ENCODE measurements at places on chromosomes 4 and X. TPM values are rescaled to one million over a fixed set of nuclear protein-coding genes. Genes with fewer than 3 reads are reported as not detected.

Gene ANK2
- 350 TPM for total RNA-seq

Gene FDCSP
- total RNA-seq: not detected

Gene RAPGEF2
- total RNA-seq: 42.2 TPM

DNA sequence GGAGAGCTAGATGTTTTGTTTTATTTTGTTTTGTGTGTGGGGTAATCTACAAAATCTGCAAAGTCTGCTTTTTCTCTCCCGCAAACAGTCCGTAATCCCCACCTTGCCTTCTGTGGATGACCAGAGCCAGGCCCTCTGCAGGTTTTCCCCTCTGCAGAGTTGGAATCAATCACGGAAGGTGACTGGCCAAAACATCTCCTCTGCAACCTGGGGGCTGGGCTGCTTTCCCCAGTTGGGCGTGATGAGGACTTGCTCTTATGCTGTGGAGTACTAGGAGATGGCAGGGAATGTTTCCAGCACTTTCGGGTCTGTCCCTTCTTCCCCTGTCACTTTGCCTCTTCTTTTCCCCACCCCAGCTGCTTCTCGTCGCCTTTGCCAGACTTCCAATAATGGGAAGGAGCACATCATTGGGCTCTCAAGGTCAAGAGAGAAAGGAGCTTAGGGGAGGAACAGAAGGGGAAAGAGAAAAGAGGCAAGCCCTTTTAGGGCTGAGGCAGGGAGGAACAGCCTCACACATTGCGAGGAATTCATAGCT, 1.1 kb downstream of the TMEM35A start:
- no peak for DNase-seq

- DNase-seq: no peak
Observed at GRCh38 chrX:2398064-2398656, 102.6 kb downstream of the DHRSX start.

DNA sequence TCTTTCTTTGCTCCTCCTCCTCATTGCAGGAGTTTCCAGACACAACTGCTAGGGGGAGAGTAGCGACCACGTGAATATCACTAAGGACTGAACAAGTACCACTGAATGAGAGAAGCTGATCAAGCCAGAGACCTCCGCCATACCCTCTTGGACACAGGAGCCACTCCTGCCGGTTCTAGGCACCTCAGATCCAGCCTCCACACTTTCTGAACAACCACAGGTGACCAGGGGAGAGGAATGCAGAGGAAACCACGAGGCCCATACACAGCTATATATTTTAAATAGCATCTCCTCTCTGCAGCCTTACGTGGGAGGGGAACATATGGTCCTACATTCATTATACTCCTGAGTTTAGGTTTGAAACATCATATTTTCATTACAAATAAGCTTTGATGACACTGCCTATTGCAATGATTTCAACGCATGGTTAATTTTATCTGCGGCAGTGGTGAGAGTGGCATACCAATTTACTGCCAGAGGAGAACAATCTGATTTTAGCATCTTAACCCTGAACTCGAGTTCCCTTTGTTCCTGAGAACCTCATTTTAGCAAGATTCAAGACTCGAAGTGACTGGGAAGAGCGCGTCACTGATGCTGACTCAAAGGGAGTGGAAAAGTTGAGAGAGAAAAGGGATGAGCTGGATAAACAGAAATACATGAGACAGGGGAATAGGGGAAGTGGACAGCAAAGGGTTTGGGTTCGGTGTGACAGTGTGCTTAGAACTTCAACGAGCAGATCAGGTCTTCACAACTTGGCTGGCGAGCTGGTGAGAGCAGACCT, 231.7 kb upstream of the PPARGC1A start:
- DNase-seq: no peak

DNA sequence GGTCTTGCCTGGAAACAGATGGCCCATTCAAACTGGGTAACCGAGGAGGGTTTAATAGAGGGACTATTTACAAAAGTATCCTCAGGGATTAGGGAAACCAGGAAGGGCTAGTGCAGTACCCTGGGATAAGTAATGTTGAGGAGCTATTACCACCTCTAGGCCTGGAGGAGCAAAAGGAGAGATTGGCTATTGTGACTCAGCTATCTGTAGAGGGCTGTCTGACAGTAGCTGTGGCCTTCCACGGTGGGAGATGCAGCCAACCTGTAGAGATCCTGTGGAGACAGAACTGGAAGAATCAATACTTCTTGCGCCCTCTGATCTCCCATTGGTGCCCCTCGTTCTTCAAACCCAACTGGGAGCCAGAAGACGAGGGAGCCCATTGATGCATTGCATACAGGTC, 34.1 kb upstream of the RPS6KA3 start:
- DNase-seq: no peak

- no peak for DNase-seq
Observed at GRCh38 chr4:119070301-119070700, 65.3 kb upstream of the MYOZ2 start.
